ENCODE measurements at places on chromosomes 2 and 18.

DNA sequence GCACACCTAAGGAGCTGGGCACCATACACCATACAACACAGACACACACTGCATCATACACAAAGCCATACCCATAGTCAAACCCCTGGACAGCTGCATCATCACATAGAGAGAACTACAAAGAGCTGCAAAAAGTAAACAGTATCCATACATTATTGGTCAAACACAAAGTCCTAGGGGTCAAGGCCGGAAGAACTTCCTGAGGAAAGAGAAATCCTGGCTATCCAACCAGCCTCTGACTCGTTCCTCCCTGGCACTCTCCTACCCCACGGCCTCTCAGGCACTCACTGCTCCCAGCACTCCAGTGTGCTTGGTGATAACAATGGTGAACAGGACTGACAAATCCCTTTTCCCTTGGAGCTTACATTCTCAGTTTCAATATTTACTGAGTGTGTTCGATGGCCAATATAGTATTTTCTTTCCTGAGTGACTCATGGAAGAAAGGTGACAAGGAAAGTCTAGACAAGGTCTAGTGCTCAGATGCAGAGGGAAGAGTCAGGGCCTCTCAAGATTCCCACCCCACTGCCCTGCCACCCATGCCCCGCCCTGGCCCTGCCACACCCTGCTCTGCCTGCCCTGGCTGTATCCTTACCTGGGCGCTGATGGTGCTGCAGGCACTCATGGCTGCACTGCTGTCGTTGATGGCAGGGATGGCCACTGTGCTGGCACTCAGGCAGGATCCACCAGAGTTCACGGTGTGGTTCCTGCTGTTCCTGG is 3.4 kb downstream of the CFAP65 start:
- DNase-seq, result no peak

GRCh38 chr2:127986548-127987079 is 41.2 kb downstream of the SAP130 start:
- DNase-seq, result no peak

GRCh38 chr18:9413576-9413975 is 61.7 kb upstream of the RALBP1 start:
- peak; percentile 86 for DNase-seq

DNA sequence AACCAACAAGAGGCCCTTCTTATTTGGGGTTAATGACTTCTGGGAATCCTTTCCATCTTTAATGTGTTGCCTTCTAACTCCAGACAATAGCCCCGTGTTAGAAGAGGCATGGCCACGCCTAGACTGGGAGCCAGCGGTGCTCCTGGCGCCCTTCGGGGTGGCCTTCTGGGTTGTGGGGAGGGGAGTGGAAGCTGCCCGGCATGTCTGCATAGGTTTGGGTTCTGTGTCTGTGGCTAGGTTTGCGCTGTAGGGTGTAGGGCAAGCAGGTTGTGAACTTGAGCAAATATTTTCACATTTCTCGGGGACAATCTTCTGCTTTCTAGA is 40.4 kb downstream of the CELF4 start:
- no peak for DNase-seq

- DNase-seq, result peak; percentile 57
These were observed 2.6 kb downstream of the NRP2 start for GRCh38 chr2:205684871-205685313.

GRCh38 chr18:48347756-48348326 is 61.3 kb downstream of the ZBTB7C start:
- no peak for DNase-seq

- DNase-seq, result peak; percentile 36
These were observed 168.5 kb downstream of the DPP4 start for GRCh38 chr2:161905389-161906046.

DNA sequence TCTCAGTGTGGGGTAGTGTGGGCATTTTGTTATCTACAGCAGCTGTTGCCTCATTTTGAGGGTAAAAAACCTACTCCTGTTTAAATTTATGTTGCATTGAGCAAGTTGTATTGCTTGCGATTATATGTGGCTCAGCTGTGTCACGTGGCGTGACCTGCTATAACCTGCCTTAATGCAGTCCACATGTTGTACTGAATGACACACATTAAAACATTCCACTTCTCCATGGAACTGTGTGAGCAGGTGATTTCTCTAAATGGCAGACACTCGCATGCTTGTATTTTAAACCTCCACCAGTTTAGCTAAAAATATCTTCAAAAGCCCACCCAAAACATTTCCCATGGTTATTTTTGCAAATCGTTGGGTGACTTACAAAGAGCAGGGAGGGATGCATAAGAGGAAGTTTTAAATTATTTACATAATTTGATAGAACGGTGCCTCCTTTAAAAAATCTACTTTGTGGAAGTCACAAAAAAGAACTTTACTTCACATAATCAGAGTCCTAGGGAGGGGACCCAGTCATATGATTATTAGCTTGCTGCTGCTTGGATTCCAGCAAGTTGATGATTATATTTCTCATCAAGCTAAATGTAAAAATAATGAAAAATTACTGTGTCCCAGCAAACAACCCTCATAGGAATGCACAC is 163.3 kb upstream of the ZEB2 start:
- DNase-seq, result no peak

GRCh38 chr18:38481576-38481975 is 916.0 kb upstream of the CELF4 start:
- no peak for DNase-seq

DNA sequence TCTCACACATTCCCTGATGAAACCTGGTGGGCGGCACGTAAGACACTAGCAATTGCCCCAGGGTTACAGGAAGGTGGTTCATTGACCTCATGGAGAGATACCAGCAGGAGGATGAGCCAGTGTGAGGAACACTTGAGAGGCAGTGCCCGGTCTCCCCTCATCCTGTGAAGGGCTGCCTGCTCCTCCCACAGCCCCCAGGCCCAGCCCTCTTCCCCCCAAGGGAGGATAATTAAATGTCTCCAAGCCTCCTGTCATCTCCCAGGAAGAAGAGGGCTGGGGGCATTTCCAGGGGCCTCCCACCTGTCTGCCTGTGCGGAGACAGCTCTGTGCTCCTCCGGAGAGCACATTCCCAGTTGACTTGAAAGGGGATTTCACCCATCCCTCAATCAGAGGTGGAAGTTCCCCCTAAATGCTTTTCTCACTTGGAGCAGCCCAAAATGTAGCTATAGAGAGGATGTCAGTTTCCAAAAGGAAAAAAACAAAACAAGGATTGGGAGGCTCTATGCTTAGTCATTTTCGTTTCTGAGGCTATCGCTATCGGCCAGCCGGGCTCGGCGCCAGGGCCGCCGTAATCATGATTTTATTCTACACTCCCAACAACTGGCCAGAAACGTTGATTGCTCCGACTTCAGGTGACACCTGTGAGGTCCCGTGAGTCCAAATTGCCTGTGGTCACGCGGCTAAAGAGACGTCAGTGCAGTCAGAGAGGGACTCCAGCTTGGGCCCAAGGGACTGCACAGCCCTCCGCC is 7.1 kb downstream of the KCNF1 start:
- no peak for DNase-seq

GRCh38 chr2:100988630-100989417 is 13.3 kb upstream of the RPL31 start:
- peak; percentile 43 for DNase-seq

- DNase-seq, result peak; percentile 31
These were observed 178.5 kb upstream of the SESTD1 start for GRCh38 chr2:179443180-179443579.

GRCh38 chr18:23498117-23498516 is 5.2 kb upstream of the RMC1 start:
- DNase-seq, result no peak

GRCh38 chr2:111706481-111707001 is 177.5 kb downstream of the ANAPC1 start:
- no peak for DNase-seq

GRCh38 chr2:233654501-233654900 is 17.2 kb upstream of the UGT1A9 start:
- no peak for DNase-seq

DNA sequence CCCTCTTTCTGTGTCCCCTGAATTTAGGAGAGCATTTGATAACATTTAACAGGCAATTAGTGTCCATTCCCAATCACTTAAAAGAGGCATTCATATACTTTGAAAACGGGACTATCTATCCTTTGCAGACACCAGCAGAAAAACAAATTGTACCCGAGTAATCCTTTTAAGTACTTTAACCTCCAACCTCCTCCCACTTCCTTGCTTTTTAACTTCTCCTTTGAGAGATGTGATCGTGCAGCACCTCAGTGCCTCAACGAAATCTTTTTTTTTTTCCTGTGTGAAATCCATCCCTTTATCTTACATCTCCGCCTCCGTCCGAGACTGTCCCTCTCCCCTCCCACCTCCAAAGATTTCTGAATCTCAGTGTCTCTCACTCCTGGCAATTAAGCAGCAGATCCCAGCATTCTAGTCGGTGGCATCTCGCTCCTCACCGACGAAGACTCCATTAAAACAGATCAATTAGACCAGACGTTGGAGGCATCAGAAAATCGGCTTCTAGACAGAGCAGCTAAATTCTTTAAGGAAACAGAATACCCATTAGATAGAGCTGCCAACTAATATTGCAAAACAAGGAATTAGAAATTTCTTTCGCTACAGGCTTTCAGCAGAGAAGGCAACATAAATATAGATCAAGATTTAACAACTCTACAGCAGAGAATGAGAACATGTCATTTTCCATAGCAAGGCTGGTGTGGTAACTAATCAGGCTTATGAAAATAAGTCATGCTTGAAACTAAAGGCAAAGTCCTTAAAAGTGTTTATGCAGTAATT is 1.9 kb upstream of the TMEFF2 start:
- no peak for DNase-seq

Data from fibroblast of skin of right biceps (primary cell).